D341Med (cell line): ENCODE measurements at places on chromosomes 4 and X.

DNA sequence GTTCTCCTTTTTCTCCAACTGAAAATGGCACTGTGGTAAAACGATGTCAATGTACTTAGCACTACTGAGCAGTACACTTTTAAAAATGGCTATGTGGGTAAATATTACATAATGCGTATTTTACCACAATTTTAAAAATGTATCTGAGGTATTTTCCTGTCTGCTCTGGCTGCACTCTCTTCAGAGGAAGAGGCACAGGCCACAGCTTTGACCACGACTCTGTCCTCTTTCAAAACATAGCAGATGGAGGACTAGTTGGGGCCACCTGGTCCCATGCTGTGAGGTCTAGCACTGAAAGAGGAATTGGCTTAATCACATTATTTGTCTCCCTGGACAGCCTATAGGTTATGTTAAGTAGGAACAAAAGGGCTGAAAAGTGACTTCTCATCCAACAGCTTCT, 5.2 kb downstream of the KCNE5 start:
- no peak for DNase-seq

- no peak for DNase-seq
These were observed 78.0 kb upstream of the BCOR start for GRCh38 chrX:40175511-40176350.

- DNase-seq = no peak
These were observed 230.8 kb downstream of the PCDH10 start for GRCh38 chr4:133379681-133380438.

GRCh38 chr4:109877400-109877799, 29.5 kb downstream of the LRIT3 start:
- no peak for DNase-seq

- DNase-seq = no peak
These were observed 18.6 kb upstream of the RAB40A start for GRCh38 chrX:103537871-103538387.

- no peak for DNase-seq
These were observed 27.5 kb downstream of the LIAS start for GRCh38 chr4:39486221-39486804.

DNA sequence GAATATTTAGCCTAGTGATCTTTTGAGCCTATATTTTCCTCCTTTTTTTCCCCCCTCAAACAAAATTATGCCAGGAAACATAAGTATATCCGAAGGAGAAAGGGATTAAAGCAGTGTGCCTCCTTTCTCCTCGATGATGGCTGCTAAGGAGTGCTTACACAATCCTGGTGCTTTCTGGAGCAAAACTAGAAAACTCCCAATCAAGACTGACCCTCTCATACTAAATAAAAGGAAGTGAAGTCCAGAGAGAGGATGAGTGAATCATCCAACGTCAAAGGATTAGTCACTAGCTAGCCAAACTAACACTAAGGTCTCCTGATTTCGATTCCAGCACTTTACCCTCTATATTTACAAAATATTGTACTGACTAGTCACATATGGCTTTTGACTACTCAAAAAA, 146.8 kb downstream of the PPP3CA start:
- DNase-seq = no peak

DNA sequence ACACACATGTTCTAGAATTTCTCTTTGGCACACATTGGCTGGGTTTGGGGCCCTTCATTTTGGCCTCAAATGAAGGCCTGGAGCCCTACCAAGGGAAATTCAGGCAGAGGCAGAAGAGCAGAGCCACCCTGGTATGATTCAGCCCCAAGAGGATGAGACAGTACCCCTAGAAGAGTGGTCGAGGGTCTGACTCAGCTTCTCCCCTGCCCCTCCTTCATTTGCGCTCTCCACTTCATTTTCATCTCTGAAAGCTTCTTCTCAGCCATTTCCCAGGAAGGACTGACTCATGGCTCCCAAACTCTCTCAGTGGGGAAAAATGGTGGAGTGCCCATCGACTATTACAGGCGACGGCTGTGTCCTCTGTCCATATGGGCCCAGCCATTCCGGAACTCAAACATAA, 43.5 kb downstream of the MAMLD1 start:
- DNase-seq = no peak

DNA sequence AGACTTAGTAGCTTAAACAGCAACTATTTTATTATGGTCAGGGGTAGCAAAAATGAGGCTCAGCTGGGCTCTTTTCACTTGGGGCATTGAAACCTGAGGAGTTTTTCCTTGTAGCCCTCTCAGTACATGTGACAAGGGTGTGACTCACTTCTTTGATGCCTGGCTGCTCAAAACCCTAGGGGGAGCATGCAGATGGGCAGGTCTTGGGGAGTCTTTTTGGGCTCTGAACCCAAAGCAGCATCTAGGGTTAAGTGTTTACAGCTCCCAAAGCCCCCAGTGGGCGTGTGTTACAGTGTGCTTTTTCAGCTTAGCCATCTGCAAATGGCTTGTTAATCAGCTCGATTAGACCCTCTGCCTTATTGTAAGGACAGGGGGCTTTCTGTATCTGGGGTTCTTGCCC, 1752.7 kb downstream of the PCDH7 start:
- DNase-seq = no peak

GRCh38 chr4:70839589-70840093, at the start of gene GRSF1:
GRSF1 (minus strand) TSS chr4:70839890; CDS start chr4:70839827, 63 bp downstream.
- DNase-seq = peak; percentile 96

GRCh38 chrX:70087857-70088630, 25.8 kb downstream of the OTUD6A start:
- DNase-seq = no peak

DNA sequence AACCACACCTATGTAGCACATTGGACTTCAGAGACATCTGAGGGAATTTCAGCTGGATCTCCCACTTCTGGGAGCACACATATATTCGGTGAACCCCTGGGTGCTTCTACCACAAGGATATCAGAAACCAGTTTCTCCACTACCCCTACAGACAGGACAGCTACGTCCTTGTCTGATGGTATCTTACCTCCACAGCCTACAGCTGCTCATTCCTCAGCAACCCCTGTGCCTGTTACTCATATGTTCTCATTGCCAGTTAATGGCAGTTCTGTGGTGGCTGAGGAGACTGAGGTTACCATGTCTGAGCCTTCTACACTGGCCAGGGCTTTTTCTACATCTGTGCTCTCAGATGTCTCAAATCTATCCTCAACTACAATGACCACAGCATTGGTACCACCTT, 45.7 kb downstream of the ADGRG4 start:
- no peak for DNase-seq

DNA sequence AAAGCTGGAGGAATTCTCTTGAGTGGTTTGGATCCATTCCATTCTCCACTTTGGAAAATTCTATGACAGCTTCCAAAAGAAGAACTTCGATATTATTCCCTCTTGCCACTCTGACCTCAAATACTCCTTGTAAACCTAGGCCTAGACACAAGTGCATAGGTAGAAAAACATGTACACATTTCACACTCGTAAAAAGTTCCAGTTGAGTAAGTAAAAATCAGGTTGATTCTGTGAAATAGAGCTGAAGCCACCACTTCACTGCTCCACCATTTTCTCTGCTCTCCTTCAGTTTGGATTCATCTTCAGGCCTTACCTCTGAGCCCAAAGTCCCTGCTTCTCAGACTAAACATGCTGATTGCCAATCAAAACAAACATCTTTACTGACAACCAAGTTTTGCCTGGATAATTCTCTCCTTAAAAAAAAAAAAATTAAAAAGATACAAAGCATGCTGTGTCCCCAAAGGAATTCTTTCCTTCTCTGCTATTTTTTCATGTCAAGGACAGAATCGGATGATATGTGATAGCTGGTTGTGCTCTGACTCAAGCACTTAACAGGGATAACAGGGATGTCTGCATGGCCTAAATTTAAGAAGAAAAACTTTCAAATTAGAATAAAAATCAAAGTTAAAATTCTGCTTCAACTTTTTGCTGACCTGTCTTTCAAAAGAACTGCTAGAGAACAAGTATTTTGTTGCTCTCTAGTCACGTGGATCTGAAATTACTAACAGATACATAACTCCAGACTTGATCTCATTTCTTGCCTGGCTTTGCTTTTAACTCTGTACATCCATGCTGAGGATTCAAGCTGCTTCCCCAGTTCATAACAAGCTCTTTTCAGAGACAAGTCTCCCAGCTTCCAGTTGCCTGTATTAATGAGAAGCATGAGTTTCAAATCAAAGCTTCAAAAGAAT, 420.9 kb upstream of the INTU start:
- no peak for DNase-seq

- no peak for DNase-seq
These were observed 92.6 kb upstream of the NLRP2B start for GRCh38 chrX:57772637-57773036.

DNA sequence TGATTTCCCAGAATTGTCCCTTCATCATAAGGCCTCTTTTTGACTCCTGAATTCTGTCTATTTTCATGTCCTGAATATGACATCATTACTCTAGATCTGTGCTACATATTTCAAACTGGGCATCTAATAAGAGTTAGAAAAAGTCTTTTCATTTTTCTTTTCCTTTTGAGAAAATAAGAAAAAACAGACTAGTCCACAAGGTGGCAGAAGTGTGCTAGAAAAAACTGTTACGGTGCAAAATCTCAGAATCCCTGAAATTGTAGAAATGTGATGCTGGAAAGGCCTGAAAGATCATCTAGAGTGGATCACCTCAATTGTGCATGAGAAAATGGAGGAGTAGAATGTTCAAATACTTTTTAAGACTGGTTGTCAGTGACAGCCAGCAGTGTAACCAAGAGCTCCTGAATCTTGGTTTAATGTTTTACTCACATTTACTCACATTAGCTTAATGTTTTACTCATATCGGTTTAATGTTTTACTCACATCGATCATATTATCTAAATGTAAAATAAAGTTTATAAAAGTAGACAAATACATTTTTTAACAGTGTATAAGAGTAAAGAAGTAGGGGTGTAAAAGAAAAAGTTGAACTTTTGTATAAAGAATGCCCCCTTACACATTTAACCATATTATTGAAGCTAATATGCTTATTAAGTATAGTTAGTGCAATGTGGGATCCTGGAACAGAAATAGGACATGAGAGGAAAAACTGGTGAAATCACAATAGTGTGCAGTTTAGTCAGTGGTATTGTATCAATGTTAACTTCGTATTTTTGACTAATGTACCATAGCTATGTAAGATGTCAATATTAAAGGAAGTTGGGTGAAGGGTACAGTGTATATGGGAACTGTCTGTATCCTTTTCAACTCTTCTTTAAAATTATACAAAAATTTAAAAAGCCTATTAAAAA, 15.2 kb downstream of the ASB11 start:
- DNase-seq = no peak

DNA sequence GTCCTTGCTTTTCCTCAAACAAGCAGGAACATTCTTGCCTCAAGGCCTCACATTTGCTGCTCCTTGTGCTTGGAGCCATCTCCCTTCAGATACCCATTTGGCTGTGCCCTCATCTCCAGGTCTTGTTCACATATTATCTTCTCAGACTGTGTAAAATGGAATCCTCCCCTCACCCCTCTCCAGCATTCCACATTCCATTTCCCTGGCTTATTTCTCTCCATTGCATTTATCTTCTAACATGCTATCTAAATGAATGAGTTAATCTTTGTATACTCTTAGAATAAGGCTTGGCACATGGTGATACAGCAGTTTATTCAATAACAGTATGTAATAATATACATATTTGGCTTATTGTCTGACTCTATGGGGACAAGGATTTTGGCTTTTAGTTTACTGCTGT, 8.8 kb upstream of the GALNT7 start:
- no peak for DNase-seq

DNA sequence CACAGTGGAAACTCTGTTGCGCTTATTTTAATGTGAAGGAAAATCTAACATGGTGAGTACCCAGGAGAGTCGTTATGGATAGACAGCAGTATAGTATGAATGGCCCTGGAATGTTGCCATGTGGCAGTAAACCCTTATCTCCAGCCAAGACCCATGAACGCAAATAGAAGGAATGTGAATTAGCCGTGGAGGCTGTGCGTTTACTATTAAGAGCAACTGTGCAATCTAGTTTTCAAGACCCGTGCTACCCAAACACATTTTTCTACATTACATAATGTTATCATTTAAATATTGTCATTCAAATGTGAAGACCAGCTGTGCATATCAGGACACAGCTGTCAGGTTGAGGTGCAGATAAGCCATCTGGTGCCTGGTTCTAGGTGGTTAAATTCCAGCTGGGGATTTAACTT, 13.3 kb upstream of the AGA start:
- DNase-seq = no peak

DNA sequence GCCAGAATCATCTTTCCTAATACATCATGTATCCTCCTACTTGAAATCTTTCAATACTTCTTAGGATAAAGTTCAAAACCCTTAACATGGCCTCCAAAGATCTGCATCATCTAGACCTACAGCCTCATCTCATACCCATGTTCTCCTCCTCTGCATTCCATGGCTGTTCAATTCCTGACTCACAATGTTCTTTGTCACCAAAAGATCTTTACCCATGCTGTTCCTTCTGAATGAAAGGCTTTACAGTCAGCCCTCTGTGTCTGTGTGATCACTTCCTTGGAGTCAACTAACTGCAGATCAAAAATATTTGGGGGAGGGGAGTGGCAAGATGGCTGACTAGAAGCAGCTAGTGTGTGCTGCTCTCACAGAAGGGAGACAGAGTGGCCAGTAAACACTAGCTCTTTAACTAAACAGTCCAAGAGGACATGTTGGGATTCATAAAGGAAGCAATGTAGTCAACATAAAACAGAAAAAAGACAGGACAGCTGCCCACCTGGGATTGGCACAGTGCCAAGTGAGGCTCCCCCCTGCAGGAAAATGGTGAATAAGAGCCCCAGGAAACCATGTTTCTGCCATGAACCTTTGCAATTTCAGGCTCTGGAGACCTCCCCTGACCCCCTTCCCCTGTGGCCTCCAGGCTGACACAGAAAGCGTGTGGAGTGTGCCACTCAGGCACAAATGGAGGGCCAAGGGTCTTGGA, 31.9 kb downstream of the CBR4 start:
- no peak for DNase-seq

GRCh38 chr4:168524006-168524405, 27.2 kb downstream of the PALLD start:
- no peak for DNase-seq
